ENCODE measurements at places on chromosomes 3 and 15.

DNA sequence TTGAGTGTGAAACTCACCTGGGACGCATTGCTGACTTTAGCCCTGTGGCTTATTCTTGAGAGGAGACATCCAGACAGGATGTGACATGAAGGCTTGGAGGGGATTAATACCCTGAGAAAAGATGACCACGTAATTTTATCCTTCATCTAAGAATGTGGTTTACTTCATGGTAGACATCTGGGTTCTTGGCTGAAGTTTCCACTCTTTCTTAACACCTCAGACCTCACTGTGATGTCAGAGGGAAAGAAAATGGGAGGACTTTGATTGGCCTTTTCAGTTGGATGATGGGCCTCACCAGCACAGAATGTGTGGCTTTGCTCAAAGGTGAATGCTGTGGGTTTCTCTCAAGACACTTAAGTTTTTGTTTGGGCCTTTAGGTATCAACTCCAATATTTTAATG lies 16.5 kb downstream of the GORASP1 start:
- DNase-seq, result no peak

- DNase-seq, result no peak
Measured at GRCh38 chr15:64466408-64467141, 6.2 kb downstream of the ZNF609 start.

DNA sequence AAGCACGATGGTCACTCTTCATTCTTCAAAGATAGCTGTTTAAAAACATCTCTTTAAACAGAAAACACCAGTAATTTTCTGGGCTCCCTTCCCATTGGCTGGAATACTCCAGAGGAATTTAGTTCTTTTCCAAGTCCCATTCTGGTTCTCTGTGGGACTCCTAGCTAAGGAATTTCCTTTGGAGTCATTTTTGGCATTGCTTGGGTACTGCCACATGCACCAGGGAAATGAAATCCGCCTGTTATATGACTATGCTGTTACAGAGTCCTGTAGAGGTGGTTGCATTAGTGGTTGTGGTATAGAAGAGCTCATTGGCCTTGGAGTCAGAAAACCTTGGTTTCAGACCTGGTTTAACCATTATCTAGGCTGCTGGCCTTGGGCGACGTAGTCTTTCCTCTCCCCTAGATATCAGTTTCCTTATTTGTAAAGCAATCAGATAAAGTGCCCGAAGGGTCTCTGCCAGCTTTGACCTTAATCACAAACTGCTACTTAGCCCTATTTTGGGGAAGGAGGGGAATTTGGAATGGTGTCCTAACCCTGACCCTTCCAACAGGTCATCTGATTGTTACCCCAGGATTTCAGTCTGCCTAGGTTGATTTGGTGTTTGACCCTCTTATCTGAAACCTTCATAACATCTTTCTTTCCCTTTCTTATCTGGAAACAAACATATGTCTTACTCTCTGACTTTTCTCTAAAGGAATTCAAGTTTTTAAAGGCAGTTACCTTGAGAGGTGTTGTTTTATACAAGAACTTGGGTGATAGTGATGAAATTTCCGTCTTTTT lies 13.4 kb downstream of the RTP1 start:
- DNase-seq, result no peak

GRCh38 chr3:112755845-112756613 lies 90.6 kb downstream of the CD200R1L start:
- no peak for DNase-seq

DNA sequence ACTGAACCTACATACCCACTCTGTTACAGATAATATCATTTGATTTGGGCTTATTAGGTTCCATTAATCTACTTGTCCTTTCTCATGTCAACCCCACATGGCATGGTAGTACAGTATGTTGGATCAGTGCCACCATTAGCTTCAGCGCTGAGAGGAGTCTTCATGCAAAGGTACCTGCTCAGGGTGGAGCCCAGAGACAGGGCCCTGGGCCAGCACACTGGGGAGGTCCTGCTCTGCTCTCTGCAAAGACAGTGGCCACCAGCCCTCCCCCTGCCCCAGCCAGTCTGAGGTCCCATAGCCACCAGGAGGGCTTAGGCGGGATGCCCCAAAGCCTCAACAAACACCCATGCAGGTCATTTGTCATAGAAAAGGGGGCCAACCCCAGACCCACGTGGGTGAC lies 71.0 kb downstream of the ATP10A start:
- DNase-seq, result no peak

DNA sequence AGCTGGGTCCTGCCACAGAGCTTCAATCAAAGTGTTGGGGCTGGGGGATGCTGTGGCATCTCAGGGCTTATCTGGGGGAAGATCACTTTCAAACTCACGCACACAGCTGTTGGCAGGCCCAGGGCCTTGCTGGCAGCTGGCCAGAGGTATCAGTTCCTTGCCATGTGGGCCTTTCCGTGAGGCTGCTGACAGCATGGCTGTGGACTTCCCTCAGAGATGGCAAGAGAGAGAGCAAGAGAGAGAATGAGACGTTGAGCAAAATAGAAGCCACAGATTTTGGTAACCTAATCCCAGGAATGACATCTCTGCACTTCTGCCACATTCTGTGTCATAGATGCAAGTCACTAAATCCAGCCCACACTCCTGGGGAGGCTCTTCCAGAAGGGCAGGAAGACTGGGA lies 91.0 kb downstream of the TPRG1 start:
- DNase-seq, result no peak

- peak; percentile 88 for DNase-seq
Measured at GRCh38 chr3:69665026-69665737, 74.1 kb upstream of the MITF start.

- peak; percentile 61 for DNase-seq
Measured at GRCh38 chr3:197749601-197750395, at the start of gene FYTTD1. Gene FYTTD1, plus strand, starts transcription at chr3:197749883. Its CDS starts 89 bp downstream, at chr3:197749972.

GRCh38 chr3:172317984-172318383 lies 130.3 kb downstream of the GHSR start:
- DNase-seq, result peak; percentile 78

- no peak for DNase-seq
Measured at GRCh38 chr15:88487178-88487795, 19.8 kb downstream of the MRPS11 start.

- DNase-seq, result no peak
Measured at GRCh38 chr15:72184165-72184811, 13.3 kb downstream of the GRAMD2A start.

GRCh38 chr3:31054032-31054431 lies 159.6 kb upstream of the GADL1 start:
- DNase-seq, result no peak

DNA sequence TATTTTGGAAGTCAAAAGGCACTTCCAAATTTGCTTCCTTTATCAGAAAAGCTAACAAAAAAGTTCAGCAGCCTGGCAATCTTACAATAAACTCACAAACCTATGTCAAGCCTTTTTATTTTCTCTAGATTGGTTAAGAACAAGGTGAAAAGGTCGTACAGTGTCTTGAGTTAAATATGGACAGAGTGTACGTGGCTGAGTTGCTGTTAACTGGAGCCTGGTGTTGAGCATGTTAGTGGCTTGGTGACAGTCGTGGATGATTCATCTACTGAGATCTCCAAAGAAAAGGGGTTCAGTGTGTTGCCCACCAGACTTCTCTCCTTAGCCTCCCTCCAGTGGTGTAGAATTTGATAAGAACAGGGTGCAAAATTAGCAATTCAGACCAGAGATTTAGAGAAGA lies 89.7 kb downstream of the SSR3 start:
- DNase-seq, result no peak

GRCh38 chr3:117079997-117080396 lies 370.4 kb downstream of the TUSC7 start:
- no peak for DNase-seq

- DNase-seq, result peak; percentile 35
Measured at GRCh38 chr3:48428572-48429316, 1.1 kb downstream of the PLXNB1 start.

DNA sequence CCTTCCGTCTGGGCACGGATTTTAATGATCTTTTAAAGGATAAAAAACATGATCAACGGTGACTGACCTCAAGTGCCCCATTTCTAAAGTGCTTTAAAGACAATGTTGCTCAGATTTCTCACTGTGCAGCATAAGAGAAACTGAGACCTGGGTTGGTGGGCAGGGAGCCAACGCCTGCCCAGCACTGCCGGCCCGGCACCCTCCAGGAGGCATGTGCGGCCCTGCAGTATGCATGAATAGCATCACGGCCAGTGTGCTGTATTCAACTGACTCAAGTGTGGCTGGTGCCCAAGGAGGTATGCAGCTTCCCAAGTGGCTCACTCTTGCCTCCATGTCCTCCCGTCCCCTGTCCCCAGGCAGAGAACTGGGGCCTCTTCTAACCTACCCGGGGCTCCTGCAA lies 30.3 kb downstream of the SEC61A1 start:
- DNase-seq, result no peak

- DNase-seq, result no peak
Measured at GRCh38 chr3:169105561-169105960, 558.0 kb downstream of the MECOM start.
